ENCODE measurements at places on chromosomes 11 and 22.

GRCh38 chr11:35134403-35135148, 4.4 kb upstream of the CD44 start:
- no peak for DNase-seq

DNA sequence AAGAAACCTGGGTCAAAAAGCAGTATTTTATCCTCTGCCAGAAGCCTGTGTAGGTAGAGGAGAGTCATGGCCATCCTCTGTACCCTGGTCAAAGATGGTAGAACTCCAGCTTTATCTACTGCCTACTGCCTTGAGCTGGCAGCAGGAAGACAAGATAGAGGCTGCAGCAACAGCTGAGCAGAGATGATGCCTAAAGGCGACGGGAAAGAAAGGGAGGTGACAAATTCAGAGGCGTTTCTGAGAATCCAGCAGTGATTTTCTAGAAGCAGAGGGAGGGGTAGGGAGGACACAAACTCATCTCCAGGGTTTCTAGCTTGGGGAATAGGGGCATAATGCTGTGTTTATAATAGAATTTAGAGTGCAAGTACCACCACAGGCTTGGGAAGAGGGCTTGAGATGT, 15.5 kb upstream of the C1QTNF4 start:
- no peak for DNase-seq

GRCh38 chr11:113773092-113773415, 438 bp downstream of the ZW10 start:
- no peak for DNase-seq

- no peak for DNase-seq
Observed at GRCh38 chr22:49349181-49349835, 478.4 kb downstream of the BRD1 start.

GRCh38 chr11:65793625-65794400, 7.0 kb downstream of the OVOL1 start:
- DNase-seq: no peak

- no peak for DNase-seq
Observed at GRCh38 chr11:6251120-6251733, 8.4 kb upstream of the CCKBR start.

- DNase-seq: no peak
Observed at GRCh38 chr22:20550851-20551744, 43.7 kb downstream of the MED15 start.

DNA sequence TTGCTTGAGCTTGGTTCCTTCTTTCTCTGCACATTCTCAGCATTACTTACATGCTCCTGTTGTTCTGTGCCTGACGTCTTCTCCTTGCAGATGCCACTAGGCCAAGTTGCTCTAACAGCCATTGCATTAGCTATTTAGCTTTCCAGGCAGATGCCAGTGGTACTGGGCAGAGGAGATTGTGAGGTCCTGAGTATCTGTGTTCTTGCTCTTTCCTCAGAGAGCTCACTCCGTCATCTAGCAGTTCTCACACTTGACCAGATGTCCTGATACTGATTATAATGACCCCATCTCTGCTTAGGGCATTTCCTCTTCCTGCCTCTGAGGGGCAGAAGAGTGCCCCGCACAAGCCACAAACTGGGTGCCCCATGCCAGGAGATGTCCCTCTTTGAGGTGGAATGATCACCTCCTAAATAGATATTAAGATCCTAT, 30.7 kb downstream of the ARHGAP1 start:
- DNase-seq: no peak

DNA sequence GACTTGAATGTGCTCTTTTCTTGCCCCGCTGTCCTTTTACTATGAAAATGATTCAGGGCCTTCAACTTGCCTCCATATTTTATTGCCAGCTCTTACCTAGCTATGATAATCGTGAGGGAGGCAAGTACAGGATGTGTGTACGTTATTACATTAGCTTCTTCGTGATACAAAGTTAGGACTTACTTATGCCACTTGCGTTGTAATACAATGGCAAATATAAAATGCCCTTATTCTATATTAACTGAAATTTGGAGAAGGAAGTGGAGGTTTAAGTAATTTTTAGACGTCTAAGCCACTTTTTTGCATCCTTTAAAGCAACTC, 10.8 kb upstream of the CCT8L2 start:
- no peak for DNase-seq

DNA sequence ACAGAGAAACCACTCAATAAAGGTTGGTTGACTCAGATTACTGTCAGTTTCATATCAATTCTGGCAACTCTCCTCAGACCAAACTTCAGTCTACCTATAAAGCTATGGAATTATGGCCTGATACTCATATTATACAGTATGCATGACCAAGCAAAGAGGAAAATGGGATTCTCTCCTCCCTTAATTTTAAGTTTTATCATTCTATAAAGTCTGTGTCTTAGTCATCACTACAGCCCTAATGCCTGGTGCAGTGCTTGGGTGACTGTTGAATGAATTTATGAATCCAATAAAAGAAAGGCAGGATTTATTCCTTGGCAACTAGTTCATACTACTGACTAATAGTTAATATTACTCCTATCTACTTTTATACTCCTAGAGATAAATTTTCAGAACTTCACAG, 37.6 kb upstream of the GRAMD1B start:
- DNase-seq: no peak

DNA sequence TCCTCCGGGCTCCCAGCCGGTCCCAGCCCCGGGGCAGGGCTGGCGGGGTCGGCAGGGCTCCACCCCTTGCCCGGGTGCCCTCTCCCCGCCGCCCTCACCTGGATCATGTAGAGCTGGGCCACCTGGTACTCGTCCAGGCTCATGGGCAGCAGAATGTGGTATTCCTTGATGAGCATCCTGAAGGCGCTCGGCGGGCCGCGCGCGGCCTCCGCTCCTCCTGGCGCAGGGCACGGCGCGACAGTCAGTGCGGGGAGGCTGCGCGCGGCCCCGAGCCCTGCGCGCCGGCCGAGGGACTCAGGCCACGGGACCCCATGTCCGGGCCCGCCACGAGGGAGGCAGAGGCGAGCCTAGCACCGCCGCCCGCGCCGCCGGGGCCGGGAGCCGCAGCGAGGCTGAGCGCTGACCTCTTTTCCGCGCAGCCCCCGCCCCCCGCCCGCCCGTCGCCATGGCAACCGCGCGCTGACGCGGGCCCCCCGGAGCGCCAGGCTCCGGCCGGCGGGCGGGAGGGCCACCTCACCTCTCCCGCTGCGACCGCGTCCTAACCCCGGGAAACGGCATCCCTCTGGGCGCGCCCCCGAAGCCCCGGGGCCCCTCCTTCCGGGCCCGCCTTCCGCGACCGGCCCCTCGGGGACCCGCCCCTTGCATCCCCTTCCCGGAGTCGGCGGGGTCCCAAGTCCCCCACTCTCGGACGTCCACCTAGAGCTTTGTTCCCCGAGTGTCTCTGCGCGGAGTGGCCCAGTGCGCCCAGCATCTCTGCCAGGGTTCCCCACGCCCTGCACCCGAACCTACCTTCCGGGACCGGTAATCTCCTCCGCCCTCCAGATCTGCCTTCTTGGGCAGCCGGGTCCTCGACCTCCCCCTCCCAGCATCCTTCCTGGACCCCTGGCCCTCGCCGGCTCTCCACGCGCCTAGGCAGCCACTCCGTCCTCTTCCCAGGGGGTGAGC, 886 bp downstream of the PITPNM1 start:
- no peak for DNase-seq

GRCh38 chr11:129996113-129996870, 6.3 kb downstream of the PRDM10 start:
- DNase-seq: no peak

DNA sequence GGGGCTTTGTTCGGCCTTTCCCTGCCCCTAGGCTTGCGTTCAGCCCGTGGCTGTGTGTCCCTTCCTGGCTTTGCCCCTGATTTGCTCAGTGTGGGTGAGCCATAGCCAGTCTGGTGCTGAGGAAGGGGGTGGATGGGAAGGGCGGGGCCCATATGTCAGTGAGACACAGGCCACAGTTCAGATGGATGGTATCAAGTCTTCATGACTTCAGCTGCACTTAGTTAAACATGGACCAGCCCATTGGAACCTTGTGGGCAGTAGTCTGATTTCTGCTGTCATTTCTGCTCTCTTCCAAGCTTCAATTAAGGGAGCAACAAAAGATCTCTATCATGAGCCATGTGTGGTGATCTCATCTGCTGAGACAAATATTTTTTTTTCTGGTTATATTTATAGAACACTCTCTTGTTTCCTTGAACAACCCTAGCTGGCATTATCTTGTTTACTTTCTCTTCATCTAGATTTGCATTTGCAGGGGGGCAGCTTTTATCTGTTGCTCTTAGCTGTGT, 21.6 kb upstream of the PEX26 start:
- no peak for DNase-seq

DNA sequence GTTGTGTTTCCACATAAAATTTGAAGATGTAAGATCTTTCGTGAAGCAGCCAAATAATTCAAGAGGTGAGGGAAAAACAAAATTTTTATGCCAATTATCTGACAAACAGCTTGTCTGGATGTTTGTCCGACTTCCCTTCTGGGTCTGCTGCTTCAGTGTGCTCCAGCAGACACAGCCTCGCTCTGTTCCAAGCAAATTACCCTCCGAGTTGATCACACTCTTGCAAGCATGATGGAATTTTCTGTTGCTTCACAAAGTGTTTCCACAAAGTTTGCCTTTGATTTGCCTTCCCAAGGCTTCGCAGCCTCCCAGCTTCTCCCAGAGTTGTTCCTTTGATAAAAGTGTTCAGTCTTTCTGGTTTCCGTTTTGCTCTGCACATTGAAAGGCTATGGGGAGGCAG, 78.4 kb upstream of the SEZ6L start:
- no peak for DNase-seq

Measured in stimulated activated CD4-positive, alpha-beta T cell treated with anti-CD3 and anti-CD28 coated beads, Interleukin-1b, Interleukin-23, amount 100 ng/mL, for 1 hour (primary cell).